ENCODE measurements at places on chromosomes 2 and 18. TPM values are rescaled to one million over a fixed set of nuclear protein-coding genes. Genes with fewer than 3 reads are reported as not detected.

GRCh38 chr18:40760251-40760650 is 1194.8 kb upstream of the PIK3C3 start:
- no peak for DNase-seq

DNA sequence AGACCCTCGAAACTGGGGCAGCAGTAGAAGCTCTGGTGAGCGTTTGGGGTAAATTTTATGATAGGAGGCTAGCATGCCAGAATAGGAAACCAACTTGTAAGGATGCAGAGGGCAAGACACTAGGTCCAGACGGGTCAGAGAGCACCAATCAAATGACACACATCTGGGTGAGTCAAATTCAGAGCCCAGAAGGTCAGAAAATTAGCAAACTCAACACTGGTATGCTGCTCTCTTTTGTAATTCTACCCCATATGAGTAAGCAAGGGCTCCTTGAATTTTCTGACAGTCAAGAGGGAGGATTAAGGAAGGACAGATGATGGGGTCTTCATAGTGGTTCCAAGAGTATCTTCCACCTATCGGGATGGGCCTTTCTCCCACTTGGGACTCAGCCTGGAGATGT is 209.8 kb downstream of the BCL2 start:
- no peak for DNase-seq

DNA sequence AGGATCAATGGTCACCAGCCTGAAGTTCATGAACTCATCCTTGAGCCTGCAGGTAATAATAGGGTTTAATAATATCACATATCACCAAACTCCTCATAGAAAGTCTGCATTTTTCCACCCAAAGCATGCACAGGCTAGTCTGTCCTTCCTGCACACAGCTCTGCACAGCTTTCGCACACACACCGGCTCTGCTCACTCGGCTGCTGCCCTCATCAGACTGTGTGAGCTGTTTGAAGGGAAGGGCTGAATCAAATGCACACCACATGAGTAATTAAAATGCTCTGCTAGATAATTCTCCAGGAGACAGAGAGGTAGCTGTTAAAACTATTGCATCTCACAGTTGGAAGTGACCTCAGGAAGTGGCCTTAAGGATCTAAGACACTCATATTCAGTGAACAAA is 108.4 kb upstream of the YPEL5 start:
- no peak for DNase-seq

Gene NIF3L1
- total RNA-seq: 19.7 TPM

Gene TXNDC9
- 16.2 TPM for total RNA-seq

Gene SP140L
- total RNA-seq: 5.4 TPM

Gene SGPP2
- total RNA-seq: under 0.01 TPM

Gene CCBE1
- under 0.01 TPM for total RNA-seq

Measured in hematopoietic multipotent progenitor cell (in vitro differentiated cells).